Fibroblast of skin of abdomen (primary cell): ENCODE measurements at places on chromosomes 11 and 22.

DNA sequence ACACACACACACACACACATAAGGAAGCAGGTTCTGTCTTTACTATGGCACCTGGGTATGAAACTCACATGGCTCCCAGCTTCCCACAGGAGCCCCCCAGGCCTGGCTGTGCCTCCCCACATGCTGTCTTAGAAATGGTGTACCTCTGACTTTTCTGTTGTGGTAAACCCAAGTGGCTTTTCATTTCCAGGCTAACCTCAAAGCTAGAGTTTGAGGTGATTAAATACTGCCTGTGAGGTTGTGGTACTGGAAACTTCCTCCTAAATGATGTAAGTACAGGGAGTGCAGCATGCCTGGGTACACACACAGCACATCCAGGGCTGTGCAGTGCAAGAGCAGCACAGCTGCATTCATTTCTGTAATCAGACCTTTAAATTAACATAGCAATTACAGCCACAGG is 34.4 kb downstream of the ME3 start:
- DNase-seq = peak; percentile 36

- no peak for DNase-seq
Measured at GRCh38 chr11:12148466-12148865, 38.1 kb downstream of the MICAL2 start.

DNA sequence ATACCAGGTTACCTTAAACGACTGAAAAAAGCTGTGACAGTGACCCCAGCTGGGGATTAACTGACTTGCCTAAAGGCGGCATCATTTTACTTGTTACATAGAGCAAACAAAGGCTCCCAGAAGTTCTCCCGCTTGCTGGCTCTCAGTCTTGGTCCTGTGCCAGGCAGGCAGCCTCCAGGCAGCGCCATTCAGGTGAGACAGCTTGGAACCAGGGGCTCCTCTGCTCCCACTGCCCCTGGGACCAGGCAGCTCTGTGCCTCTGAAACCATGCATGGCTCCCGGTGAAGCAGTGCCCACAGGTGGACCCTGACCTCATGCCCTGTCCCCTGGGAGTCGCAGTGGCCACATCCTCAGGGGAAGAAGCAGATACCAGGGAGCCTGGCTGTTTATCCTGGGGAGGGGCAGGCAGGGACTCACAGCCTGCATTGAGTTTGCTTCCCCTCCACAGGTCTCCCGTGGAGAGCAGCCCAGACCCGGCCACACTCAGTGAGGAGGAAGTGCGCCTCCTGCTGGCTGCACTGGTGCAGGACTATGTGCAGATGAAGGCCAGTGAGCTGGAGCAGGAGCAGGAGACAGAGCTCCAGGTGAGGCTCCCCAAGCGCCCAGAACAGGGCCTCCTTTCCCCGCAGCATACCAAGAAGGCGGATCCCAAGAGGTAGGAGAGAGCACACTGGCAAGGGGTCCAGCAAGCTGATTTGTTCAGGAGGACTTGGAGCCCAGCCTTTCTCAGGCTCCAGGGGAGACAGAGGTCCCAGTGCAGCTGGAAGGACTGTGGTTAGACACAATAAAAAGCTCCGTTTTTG is 15.6 kb upstream of the CYP2R1 start:
- DNase-seq = peak; percentile 24

GRCh38 chr11:10329935-10330334 is 25.1 kb downstream of the ADM start:
- DNase-seq = peak; percentile 90

- no peak for DNase-seq
Measured at GRCh38 chr11:81899156-81899555, 834.5 kb downstream of the FAM181B start.

- peak; percentile 84 for DNase-seq
Measured at GRCh38 chr11:12205330-12205729, 94.9 kb downstream of the MICAL2 start.
